ENCODE measurements at places on chromosomes 1 and 21.

DNA sequence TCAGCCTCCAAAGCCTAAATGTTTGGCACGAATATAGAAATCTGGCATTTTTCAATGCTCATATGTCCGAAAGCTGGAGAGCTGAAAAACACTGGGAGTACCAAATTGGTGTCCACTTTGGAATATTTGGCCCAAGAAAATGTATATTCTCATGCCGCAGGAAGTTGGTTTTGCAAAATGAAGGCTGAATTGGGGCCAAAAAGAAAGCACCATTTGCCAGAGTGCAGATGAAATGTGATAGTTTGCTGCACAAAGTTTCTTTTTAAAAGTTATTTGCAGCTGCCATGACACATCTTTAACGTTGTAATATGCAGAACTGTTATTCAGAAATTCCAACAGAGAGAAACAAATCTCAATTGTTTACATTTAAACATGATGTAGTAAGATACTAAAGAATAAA lies 124.2 kb upstream of the LYPLAL1 start:
- no peak for DNase-seq

DNA sequence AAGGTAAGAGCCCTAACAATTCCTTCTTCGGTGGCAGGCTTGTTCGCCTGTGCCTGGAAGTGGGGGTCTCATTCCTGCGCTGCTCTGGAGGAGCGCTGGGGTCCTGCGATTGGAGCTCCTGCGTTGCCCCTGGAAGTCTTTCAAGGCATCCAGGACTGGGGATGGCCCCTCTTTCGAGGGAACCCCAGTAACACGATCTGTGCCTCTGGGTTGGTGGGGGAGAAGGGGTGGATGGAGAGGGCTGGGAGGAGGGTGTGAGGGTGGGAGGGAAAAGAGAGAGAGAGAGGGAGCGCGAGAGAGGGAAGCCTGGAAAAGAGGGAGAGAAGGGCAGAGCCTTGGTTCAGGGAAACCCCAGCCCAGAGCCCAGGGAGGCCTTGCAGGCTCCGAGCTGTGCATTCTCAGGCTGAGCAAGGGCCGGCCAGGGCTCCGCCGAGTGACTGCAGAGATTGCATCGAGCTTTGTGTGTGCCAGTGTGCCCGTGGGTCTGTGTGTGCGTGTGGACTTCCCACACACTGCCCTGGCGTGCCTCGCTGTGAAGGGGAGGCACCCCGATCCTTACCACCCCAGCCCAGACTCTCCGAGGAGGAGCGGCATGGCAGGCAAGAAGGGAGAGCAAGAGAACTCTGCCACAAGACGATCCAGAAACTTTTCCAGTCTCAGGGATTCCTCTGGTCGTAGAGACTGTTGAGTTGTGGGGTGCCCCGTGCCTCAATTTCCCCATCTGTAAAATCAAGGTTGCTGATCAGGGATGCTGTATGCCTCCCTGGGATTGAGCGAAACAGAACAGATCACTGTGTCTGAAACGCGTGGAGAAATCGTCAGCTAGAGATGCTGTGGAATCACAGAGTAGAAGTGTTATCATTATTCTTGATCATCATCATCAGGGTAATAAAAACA lies 619 bp downstream of the BCL9 start:
- no peak for DNase-seq

GRCh38 chr1:110688514-110688913 lies 13.8 kb upstream of the KCNA3 start:
- no peak for DNase-seq

GRCh38 chr1:207049514-207049913 lies 1.5 kb downstream of the YOD1 start:
- DNase-seq = no peak

- DNase-seq = no peak
These were observed 372.8 kb upstream of the DAB1 start for GRCh38 chr1:57796616-57797015.

- no peak for DNase-seq
These were observed 142.1 kb downstream of the KCNT2 start for GRCh38 chr1:196466166-196466565.

DNA sequence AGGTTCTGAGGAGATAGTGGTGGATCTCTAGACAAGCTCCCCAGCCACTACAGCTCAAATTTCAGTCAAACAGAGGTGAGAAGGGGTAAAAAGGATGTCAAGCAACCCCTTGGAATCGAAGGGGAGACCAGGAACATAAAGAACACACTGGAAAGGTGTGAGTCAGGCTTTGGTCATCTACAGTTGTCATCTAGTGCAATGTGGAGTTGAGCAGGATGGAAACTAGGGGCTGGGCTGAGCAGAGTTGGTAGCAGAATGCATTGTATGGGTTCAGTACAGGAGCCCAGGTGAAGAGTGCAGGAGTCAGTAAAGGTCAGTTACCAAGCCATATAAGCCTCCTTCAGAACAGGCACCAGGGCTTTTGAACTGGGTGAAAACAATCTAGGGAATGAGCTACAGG lies 52.7 kb upstream of the VAV3 start:
- no peak for DNase-seq

DNA sequence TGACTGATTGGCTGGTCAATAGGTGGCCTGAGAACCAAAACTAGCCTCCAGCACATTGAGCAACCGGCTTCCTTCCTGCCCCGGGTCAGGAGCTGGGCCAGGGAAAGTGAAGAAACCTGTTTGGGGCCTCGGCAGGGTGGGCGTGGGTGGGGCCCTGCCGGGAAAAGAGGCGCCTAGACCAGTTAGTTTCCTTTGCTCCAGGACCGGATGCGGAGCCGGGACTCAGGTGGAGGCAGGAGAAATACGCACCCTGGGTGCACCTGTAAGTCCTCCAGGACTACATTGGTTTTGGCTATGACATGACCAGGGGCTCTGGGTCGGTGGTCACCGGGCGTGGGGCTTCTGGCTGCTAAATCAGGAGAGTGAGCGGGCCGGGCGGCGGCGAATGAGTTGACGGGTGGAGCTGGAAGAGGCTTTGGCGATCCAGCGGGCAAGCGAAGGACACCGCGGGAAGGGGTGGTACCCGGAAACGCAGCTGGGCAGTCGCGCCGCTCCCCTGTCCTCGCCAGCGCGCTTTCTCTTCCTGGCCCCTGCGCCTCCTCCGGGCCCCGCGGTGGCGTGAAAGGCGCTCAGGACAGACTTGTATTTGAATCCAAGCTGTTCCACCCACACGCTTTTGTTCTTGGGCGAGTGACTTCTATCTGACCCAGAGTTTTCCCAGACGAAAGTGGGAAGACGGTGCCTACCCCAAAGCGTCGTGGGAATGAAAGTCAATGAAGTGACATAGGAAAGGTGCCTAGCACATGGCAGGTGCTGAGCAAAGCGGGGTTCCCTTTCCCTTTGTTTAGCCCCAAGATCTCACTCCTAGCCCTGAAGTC lies 30.6 kb upstream of the JUN start:
- no peak for DNase-seq

DNA sequence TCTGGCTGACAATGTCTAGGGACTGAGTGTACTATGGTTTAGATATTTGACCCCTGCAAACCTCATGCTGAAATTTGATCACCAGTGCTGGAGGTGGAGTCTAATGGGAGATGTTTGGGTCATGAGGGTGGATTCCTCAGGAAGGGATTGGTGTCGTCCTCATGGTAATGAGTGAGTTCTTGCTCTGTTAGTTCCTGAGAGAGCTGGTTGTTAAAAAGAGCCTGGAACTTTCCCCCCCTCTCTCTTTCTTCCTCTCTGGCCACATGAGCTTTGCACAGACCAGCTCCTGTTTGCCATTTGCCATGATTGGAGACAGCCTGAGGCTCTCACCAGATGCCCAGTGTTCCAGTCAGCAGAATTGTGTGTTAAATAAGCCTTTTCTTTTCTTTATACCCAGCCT lies 36.6 kb upstream of the CNIH3 start:
- DNase-seq = no peak

GRCh38 chr1:30966690-30967369 lies 58.3 kb upstream of the SDC3 start:
- no peak for DNase-seq

- DNase-seq = no peak
These were observed 102.5 kb upstream of the ATP1B1 start for GRCh38 chr1:169003864-169004516.

GRCh38 chr1:81912383-81912782 lies 111.6 kb downstream of the ADGRL2 start:
- no peak for DNase-seq

GRCh38 chr1:205041998-205042910 lies 758 bp upstream of the CNTN2 start:
- no peak for DNase-seq

DNA sequence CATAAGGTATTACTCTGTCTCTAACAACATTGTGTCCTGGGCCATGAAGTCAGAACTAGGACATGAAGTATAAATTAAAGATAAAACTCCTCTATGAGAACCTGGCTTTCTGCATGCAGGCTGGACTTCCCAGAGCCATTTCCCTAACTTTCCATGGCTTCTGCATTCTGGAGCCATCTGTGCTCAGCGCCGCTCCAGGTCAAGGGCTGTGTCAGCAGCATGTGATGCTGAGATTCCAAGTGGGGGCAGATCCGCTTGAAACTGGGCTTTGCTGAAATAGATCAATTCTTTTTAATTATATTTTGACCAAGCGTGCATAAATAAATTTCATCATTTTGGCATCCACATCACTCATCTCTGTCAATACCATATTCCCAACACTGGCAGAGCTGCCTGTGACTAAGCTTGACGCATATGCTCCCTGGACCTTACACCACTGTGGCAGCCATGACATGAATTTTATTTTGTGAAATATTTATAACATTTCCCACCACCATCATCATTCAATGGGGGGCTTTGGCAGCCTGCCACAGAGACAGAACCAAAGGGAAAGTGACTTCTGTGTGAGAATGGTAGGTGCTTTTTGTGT lies 110.4 kb upstream of the KCNK1 start:
- DNase-seq = no peak

GRCh38 chr21:42379426-42380215 lies 13.3 kb upstream of the TFF1 start:
- no peak for DNase-seq

DNA sequence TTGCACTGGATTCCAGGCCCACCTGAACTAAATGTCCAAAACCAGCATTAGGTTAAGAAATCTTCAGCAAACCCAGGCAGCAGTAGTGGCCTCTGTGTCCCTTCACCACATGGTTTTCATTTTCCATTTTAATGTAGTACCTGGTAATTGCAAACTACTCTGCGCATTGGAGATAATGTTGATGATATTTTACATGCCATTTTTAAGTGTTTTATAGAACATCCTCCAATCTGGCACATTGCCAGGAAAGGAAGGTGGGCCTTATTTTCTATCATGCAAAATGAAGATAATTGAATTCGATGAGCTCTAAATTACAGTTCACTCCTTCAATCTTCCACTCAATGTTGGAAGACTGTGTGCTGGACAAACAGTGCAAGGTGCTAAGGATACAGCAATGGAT lies 89.5 kb downstream of the ZC3H11B start:
- no peak for DNase-seq

GRCh38 chr1:10242811-10243210 lies 32.4 kb downstream of the KIF1B start:
- DNase-seq = no peak

- DNase-seq = no peak
These were observed 138.4 kb downstream of the SYT2 start for GRCh38 chr1:202571719-202572339.

GRCh38 chr1:236541710-236542109 lies 17.9 kb downstream of the LGALS8 start:
- no peak for DNase-seq

DNA sequence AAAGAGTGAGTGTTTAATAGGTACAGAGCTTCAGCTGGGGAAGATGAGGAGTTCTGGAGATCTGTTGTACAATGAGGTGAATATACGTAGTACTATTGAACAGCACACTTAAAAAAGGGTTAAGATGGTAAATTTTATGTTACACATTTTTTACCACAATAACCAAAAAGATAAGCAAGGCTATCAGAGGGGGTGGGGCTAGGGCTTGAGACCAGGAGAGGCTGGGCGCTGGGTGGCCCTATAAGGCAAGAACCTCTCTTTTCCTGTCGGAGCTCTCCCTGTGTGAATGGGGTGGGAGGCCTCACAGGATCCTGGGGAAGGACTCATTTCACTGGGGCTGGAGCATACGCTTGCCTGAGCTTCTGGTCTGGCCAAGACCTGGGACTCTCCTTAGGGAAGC lies 9.0 kb downstream of the SLC41A1 start:
- DNase-seq = no peak

DNA sequence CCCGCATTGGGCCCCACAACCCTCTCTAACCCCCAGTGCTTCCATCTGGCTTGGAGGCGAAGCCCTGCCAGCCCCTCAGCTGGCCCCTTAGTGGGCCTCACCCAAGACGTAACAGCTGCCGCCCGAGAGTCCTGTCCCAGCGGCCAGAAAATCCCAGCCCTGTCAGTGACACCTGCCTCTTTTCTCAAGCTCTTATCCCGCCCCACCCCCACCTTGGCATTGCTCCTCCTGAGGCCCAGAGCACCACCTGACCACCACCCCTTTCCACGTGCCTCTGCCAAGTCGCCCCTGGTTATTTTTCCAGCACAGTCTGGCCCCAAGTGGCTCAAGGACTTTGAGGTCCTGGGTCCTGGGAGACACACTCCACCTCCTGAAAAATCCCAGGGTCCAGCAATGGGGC lies 5.9 kb upstream of the CTRC start:
- no peak for DNase-seq

GRCh38 chr1:3879787-3880428 lies 20.2 kb downstream of the C1orf174 start:
- no peak for DNase-seq

GRCh38 chr1:66954208-66954607 lies 29.4 kb downstream of the MIER1 start:
- DNase-seq = no peak

GRCh38 chr1:2344744-2345296 lies 46.5 kb downstream of the MORN1 start:
- DNase-seq = no peak

- no peak for DNase-seq
These were observed 50.0 kb upstream of the BOLA1 start for GRCh38 chr1:149849111-149849946.

DNA sequence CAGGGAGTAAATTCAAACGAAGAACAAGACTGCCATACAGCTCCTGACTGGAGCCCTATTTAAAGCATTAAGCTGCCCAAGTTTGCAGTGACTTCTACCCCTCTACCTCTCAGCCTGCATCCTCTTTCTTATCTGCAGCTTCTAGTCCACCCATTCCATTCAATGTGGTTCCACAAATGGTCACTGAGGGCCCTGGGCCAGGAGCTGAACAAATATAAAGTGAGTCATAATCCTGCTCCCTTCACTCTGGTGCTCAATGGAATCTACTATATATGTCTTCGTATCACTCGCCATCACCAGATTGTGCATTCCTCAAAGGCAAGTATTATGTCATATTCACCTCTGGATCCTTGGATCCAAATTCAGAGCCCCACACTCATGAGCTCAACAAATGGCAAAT lies 398.7 kb downstream of the BRINP2 start:
- DNase-seq = no peak

GRCh38 chr1:94322696-94323095 lies 85.3 kb upstream of the ARHGAP29 start:
- no peak for DNase-seq

- DNase-seq = no peak
These were observed 44.2 kb downstream of the ARHGEF11 start for GRCh38 chr1:157001304-157001703.

DNA sequence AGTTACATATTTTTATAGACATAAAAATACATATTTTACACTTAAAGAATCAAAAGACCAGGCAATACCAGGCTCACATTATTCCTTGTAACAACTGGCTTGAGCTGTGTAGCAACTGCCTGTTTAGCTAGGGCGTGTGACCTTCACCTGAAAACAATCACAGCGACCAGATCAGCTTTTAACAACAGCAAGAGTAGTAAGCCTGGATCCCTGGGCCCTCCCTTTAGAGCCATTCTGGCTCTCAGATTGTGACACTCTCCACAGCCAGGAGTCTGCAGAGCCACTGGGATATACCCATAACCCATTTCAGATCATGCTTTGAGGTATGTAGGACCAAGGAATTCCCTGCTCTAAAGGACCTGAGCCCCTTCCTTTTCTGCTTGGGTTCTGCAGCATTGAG lies 29.4 kb upstream of the GNG4 start:
- no peak for DNase-seq

Measured in stimulated activated CD4-positive, alpha-beta T cell treated with anti-CD3 and anti-CD28 coated beads, Interleukin-1b, Interleukin-23, amount 100 ng/mL, for 1 hour (primary cell).